ENCODE measurements at places on chromosomes 3 and 15. TPM values are rescaled to one million over a fixed set of nuclear protein-coding genes. Genes with fewer than 3 reads are reported as not detected.

- peaks cover 55% of the 10 kb centered on the region for H3K36me3 ChIP-seq
- no peak for DNase-seq
- H3K4me3 ChIP-seq = no peak overlapping the region
- peak overlapping the region; percentile 89 for H3K27ac ChIP-seq
- peaks cover 78% of the 10 kb centered on the region for H3K4me1 ChIP-seq
These were observed 42.8 kb upstream of the RSL24D1 start for GRCh38 chr15:55239440-55240124.

DNA sequence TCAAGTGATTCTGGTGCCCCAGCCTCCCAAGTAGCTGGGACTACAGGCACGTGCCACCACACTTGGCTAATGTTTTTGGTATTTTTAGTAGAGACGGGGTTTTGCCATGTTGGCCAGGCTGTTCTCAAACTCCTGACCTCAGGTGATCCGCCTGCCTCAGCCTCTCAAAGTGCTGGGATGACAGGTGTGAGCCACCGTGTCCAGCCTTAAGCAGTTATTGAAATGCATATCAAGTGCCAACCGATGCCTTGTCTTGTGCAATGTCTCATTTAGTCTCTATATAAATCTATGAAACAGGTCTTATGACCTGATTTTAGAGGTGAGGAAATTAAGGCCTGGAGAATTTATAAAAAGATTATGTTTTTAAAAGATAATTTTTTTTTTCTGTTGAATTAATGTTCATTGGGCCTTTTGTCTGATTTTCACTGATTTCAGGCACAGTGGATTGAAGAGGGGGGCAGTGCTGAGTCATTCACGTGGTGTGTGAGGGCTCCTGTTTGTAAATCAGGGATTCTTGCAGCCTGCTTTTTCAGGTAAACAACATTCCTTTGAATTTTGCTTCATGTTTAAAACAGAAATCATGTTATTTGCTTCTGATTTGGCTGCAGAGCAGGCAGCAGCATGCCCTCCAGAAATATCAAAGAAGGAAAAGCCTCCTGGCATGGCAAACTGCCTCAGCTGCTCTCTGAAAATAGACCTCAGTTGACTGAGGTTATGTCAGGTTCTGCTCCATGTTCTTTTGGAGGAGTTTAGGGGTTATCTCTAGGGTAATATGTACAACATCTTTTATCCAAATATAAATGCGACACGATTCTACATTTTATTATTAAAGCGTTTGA, 407.0 kb upstream of the RGMA start:
- H3K4me3 ChIP-seq = no peak overlapping the region
- no peaks in the 10 kb centered on the region for H3K4me1 ChIP-seq
- no peak overlapping the region for H3K27ac ChIP-seq
- no peaks in the 10 kb centered on the region for H3K36me3 ChIP-seq
- DNase-seq = no peak
- peaks cover 3% of the 10 kb centered on the region for H3K27me3 ChIP-seq

GRCh38 chr3:14602006-14602803, 49.4 kb upstream of the CCDC174 start:
- H3K4me3 ChIP-seq = no peak overlapping the region
- no peak overlapping the region for H3K27ac ChIP-seq
- H3K4me1 ChIP-seq = peaks cover 5% of the 10 kb centered on the region
- no peaks in the 10 kb centered on the region for H3K36me3 ChIP-seq
- peaks cover 58% of the 10 kb centered on the region for H3K27me3 ChIP-seq

- H3K27ac ChIP-seq = no peak overlapping the region
- no peaks in the 10 kb centered on the region for H3K4me1 ChIP-seq
- H3K4me3 ChIP-seq = no peak overlapping the region
- H3K27me3 ChIP-seq = no peaks in the 10 kb centered on the region
- no peak for DNase-seq
- no peaks in the 10 kb centered on the region for H3K36me3 ChIP-seq
These were observed 223.3 kb upstream of the CCDC54 start for GRCh38 chr3:107153981-107154380.

DNA sequence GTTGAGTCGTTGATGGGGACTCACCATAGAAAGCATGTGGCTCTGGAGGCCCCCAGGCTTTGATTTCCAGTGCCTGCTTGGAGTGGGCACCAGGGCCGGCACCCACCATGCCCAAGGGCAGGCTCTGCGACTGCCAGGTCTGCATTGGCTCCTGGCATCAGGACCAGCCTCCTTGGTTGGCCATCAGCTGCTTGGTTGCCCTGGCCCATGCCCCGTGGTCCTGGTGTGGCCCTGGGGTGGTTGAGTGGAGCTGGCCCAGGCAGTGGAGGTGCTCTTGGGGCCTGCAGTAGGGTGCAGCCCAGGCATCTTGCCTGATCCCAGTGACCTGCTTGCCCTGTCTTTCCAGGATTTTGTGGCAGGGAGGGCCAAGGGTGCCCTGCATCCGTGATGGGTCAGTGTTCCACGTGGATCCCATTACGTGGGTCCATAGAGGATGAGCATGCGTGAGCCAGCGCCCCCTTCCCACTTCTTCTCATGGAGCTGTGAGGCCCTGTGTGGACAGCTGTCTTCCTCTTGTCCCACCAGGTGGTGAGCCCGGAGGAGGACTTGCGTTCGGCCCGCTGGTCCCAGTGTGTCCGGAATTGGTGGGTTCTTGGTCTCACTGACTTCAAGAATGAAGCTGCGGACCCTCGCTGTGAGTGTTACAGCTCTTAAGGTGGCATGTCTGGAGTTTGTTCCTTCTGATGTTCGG, 187.0 kb downstream of the UBE3A start:
- H3K27ac ChIP-seq = no peak overlapping the region
- H3K36me3 ChIP-seq = no peaks in the 10 kb centered on the region
- no peaks in the 10 kb centered on the region for H3K4me1 ChIP-seq

GRCh38 chr15:60580650-60581376, 101.9 kb upstream of the ICE2 start:
- peaks cover 86% of the 10 kb centered on the region for H3K4me1 ChIP-seq
- peak overlapping the region; percentile 96 for H3K27ac ChIP-seq
- H3K27me3 ChIP-seq = no peaks in the 10 kb centered on the region
- H3K4me3 ChIP-seq = peak overlapping the region; percentile 72
- DNase-seq = peak; percentile 51

DNA sequence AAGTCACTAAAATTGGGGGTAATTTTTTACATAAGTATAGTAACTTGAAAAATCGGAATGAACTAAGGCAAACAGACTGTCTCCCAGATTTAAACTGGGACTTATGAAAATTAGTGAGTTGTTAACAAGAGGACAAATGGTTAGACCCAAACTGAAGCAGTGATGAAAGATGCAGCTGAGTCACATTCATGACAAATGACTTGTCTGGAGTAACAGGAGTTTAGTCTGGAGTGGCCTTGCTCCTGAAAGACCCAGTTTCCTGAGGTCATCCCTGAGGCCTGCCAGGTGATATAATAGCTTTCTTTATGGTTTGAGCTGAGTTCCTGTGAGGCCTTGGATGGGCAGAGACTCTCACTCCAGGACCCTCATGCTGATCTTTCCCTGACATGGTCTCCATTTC, 9.6 kb upstream of the CTDSPL start:
- no peak for DNase-seq
- no peaks in the 10 kb centered on the region for H3K4me1 ChIP-seq
- H3K4me3 ChIP-seq = no peak overlapping the region
- no peak overlapping the region for H3K27ac ChIP-seq
- H3K36me3 ChIP-seq = no peaks in the 10 kb centered on the region

DNA sequence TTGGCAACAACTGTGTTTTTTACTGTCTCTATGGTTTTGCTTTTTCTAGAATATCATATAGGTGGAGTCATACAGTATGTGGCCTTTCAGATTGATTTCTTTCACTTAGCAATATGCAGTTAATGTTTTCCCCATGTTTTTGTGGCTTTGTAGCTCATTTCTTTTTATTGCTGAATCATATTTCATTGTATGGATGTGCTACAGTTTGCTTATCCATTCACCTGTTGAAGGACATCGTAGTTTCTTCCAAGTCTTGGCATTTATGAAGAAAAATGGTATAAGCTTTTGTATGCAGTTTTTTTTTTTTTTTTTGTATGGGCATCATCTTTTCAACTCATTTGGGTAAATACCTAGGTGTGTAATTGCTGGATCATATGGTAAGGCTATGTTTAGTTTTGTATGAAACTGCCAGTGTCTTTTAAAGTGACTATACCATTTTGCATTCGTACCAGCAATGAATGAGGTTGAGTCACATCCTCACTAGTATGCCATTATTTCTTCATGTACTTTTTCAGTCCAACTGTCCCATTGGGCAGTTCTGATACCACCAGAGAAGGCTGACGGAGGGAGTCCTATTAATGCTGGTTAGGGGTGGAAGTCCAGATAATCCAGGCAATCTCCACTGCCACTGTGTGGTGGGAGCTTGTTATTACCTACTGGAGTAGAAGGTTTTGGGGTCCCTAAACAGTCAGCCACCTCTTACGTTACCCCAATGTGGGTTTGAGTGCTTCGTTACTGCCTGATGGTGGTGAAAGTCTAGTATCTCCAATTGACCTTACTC, 210.5 kb downstream of the DOCK3 start:
- H3K27me3 ChIP-seq = peaks cover 2% of the 10 kb centered on the region
- peak; percentile 12 for DNase-seq
- H3K27ac ChIP-seq = no peak overlapping the region

GRCh38 chr3:27452368-27453090, 31.7 kb downstream of the SLC4A7 start:
- no peak overlapping the region for H3K4me3 ChIP-seq
- no peak overlapping the region for H3K27ac ChIP-seq
- H3K36me3 ChIP-seq = peaks cover 21% of the 10 kb centered on the region
- peaks cover 50% of the 10 kb centered on the region for H3K4me1 ChIP-seq

DNA sequence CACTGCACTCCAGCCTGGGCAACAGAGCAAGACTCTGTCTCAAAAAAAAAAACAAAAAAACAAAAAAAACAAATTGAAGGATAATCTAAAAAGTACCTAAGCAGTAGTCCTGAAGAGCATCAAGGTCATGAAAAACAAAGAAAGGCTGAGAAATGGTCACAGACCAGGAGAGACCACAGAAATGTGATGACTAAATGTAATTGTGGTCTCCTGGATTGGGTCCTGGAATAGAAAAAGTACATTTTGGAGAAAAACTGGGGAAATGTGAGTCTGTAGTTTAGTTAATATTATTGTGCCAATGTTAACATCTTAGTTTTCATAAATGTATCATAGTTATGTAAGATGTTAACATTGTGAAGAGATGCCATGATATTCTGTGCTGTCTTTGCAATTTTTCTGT, 267.5 kb upstream of the NR2E3 start:
- no peaks in the 10 kb centered on the region for H3K4me1 ChIP-seq
- DNase-seq = no peak
- H3K27me3 ChIP-seq = peaks cover 16% of the 10 kb centered on the region
- H3K27ac ChIP-seq = no peak overlapping the region

DNA sequence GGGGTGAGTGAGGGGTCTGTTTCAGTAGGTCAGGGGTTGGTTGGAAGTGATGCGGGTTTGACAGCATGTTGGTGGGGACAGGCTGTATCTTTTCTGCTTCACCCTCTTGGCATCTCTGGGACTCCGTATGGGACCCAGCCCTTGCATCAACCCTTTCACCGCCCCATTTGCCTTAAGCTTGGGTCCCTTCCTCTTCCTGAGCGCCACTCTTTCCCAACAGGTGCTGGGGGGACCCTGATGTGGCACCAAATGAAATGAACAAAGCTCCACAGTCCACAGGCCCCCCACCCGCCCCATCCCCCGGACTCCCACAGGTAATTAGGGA, 1.1 kb downstream of the EIF4G1 start:
- no peak for DNase-seq
- H3K36me3 ChIP-seq = peaks cover 38% of the 10 kb centered on the region
- peak overlapping the region; percentile 92 for H3K27ac ChIP-seq
- peaks cover 32% of the 10 kb centered on the region for H3K4me1 ChIP-seq

DNA sequence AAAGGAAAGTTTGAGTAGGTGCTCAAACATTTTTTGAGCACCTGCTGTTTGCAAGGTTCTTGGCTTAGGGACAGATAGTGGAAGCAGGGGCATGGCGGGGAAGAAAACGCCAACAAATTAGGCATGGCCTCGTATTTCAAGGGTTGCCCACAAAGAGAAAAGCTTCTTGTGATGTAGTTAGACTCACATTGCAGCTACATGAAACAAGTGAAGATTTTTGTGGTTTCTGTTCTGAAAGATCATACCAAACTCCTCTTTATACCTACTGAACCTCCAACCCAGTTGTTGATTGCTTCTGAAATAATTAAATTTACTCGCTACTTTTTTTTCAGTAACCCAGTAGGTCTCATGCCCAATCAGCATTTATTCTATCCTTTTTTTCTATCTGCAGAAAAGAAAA, 23.5 kb upstream of the RARB start:
- no peak overlapping the region for H3K4me3 ChIP-seq
- peaks cover 2% of the 10 kb centered on the region for H3K27me3 ChIP-seq
- H3K4me1 ChIP-seq = no peaks in the 10 kb centered on the region
- H3K36me3 ChIP-seq = no peaks in the 10 kb centered on the region
- no peak for DNase-seq
- no peak overlapping the region for H3K27ac ChIP-seq

DNA sequence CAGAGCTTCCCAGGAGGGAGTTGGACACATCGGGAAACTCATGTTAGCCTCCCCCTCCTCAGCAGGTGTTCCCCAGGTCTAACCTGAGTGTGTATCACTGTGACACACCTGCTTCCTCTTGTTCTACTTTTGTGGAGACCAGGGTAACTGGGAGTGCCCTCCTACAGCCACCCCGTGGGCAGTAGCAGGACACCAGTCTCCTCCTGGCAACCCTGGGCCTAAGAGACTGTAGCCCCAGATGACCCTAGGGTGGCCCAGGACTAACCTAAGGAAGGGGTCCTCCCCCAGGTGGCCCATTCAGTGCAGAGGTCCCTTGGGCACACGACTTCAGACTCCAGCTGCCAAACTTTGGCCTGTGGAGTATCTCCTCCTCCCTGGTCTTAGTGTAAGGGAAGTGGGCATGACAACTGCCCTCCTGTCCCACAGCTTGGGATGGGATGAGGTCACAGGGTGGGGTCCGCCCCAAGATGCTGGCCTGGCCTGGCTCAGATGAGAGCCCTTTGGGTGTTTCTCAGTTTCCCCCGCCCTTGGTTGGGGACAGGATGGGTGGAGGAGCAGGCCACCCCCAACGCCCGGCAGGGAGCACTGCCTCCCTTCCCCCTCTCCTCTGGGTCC, 4.8 kb downstream of the CSK start:
- no peak for DNase-seq
- H3K4me3 ChIP-seq = peak overlapping the region; percentile 98
- no peaks in the 10 kb centered on the region for H3K27me3 ChIP-seq

DNA sequence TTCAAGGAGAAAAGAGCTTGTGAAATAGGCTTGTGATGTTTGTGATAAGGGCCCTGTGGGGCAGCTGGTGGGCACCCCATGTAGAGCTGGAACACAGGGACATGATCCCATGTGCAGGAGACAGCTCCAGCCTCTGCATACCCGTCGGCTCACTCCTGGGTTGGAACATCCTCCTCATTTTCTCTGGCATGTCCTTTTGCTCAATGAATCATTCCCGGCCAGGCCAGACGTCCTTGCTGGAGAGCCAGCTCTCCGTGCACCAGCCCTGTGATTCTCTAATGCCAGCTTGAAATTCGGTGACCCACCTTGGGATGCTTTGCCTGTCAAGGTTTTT, 77.3 kb downstream of the SMAD3 start:
- H3K27ac ChIP-seq = no peak overlapping the region
- H3K4me1 ChIP-seq = peaks cover 71% of the 10 kb centered on the region
- H3K27me3 ChIP-seq = no peaks in the 10 kb centered on the region
- peaks cover 1% of the 10 kb centered on the region for H3K36me3 ChIP-seq
- no peak overlapping the region for H3K4me3 ChIP-seq

- H3K27ac ChIP-seq = no peak overlapping the region
- peaks cover 4% of the 10 kb centered on the region for H3K4me1 ChIP-seq
- H3K4me3 ChIP-seq = no peak overlapping the region
- H3K27me3 ChIP-seq = no peaks in the 10 kb centered on the region
- DNase-seq = no peak
- H3K36me3 ChIP-seq = no peaks in the 10 kb centered on the region
These were observed 154.1 kb upstream of the CBLB start for GRCh38 chr3:106022913-106023312.

GNAT1 gene
- total RNA-seq = 0.23 TPM

DNAJB11 gene
- 31.5 TPM for total RNA-seq

MTFMT gene
- 21.0 TPM for total RNA-seq

TMEM212 gene
- total RNA-seq = not detected

RAD51 gene
- 77.0 TPM for total RNA-seq

GOLGA8Q gene
- total RNA-seq = not detected

CCDC13 gene
- total RNA-seq = 0.29 TPM

All from activated CD8-positive, alpha-beta T cell treated with anti-CD3 and anti-CD28 coated beads for 36 hours (primary cell).